ENCODE measurements at places on chromosomes 13 and 19. TPM values are rescaled to one million over a fixed set of nuclear protein-coding genes. Genes with fewer than 3 reads are reported as not detected.

The RPS5 gene
- total RNA-seq: 609 TPM

- no peak for DNase-seq
- no peaks in the 10 kb centered on the region for H3K36me3 ChIP-seq
- H3K27me3 ChIP-seq: no peaks in the 10 kb centered on the region
- no peaks in the 10 kb centered on the region for H3K4me1 ChIP-seq
- no peak overlapping the region for H3K4me3 ChIP-seq
Measured at GRCh38 chr13:44484562-44485138, 91.5 kb downstream of the TSC22D1 start.

The ZNF302 gene
- total RNA-seq: 37.3 TPM

GRCh38 chr13:105735281-105735680 lies 800.2 kb downstream of the EFNB2 start:
- H3K36me3 ChIP-seq: no peaks in the 10 kb centered on the region
- no peaks in the 10 kb centered on the region for H3K27me3 ChIP-seq
- no peaks in the 10 kb centered on the region for H3K4me1 ChIP-seq

The SPRY2 gene
- 48.9 TPM for total RNA-seq

The FAM174C gene
- total RNA-seq: 23.3 TPM

GRCh38 chr19:20612711-20613316 lies 47.2 kb upstream of the ZNF737 start:
- peak overlapping the region; percentile 50 for H3K27ac ChIP-seq
- no peaks in the 10 kb centered on the region for H3K27me3 ChIP-seq
- H3K4me1 ChIP-seq: no peaks in the 10 kb centered on the region
- no peaks in the 10 kb centered on the region for H3K36me3 ChIP-seq
- H3K4me3 ChIP-seq: peak overlapping the region; percentile 57

DNA sequence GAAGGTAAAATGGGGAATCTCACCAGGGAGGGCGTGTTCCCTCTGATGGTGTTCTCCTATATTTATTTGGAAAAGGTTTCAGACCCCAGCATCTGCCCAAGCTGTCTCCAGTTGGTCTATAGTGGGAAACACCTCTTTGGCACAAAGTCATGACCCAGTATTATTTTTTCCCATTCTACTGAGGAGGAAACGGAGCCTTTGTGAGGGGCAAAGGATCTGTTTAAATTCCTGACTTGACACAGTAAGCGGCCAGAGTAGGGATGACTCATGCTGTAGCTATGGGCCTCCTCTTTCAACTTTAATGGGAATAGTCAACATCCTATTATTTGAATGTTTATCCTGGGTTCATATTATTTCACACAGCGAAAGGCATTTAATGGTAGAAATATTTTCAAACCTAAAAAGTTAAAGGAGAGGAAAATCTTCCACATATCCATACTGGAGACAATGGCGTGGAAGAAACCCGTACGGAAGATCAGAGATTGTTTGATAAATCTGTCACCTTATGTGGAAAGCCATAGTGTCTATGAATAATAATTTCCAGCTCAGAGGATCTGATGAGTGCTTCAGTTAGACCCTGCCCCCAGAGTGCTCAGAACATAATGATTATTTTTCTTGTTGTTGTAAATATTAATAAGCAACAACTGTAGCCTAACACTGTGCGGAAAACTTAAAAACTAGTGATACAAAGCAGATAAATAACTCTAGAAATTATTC lies 126.0 kb downstream of the FOXO1 start:
- no peak overlapping the region for H3K4me3 ChIP-seq
- no peaks in the 10 kb centered on the region for H3K27me3 ChIP-seq
- H3K27ac ChIP-seq: peak overlapping the region; percentile 40

DNA sequence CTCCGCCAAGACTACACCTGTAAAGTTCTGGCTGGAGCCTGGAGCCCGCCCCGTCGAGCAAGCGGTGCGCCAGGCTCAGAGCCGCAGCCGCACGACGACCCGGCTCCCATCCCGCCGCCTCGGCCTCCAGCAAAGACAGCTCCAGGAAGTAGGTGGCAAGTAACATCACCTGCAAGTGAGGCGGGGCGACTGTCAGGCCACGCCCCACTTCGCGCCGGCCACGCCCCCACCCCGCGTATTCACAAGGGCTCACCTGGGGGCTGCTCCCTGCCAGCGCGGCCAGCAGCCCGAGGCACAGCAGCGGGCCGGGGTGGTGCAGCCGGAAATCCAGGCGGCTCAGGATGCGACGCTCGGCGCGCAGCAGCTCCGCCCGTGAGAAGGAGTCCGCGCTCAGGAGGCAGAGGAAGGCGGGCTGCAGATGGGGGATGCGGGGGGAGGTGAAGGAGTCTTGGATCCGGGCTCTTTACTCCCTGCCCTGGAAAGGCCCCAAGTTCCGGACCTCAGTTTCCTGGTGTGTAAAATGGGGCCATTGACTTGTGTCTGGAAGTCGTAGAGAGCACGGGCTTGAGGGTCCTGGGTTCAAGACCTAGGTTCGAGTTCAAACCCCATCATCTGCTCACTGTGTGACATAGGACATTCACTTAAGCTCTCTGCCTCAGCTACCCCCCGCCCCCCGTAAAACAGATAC lies 3.2 kb downstream of the CCNP start:
- H3K27me3 ChIP-seq: no peaks in the 10 kb centered on the region
- no peak overlapping the region for H3K27ac ChIP-seq
- H3K36me3 ChIP-seq: no peaks in the 10 kb centered on the region
- no peak overlapping the region for H3K4me3 ChIP-seq
- no peaks in the 10 kb centered on the region for H3K4me1 ChIP-seq

DNA sequence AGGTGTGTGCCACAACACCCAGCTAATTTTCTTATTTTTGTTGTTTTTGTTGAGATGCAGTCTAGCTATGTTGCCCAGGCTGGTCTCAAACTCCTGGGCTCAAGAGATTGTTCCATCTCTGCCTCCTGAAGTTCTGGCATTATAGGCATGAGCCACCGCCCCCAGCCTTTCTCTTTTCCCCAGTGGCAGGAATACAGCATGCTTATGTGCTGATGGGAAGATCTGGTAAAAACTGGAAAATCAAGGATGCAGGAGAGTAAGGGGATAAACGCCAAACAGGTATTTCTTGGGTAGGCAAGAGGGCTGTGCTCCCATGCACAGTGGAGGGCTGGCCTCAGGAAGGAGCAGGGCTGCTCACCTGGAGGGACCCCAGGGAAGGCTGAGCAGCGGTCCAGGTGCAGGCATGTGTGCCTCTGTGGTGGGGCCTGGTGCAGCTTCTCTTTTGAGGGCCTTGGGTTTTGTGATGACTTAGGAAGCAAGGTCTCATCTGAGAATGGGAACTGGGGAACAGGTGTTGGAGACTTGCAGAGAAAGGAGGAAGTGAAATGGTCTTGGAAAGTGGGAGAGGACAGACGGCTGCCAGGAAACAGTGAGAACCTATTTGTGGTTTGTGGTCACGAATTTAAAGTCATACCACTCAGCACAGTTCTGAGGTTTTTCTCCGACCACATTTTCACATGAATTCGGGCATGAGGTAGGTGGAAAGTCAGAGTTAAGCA lies 106.5 kb downstream of the TEX26 start:
- H3K4me3 ChIP-seq: no peak overlapping the region
- H3K36me3 ChIP-seq: no peaks in the 10 kb centered on the region
- H3K27me3 ChIP-seq: no peaks in the 10 kb centered on the region
- no peak for DNase-seq

DNA sequence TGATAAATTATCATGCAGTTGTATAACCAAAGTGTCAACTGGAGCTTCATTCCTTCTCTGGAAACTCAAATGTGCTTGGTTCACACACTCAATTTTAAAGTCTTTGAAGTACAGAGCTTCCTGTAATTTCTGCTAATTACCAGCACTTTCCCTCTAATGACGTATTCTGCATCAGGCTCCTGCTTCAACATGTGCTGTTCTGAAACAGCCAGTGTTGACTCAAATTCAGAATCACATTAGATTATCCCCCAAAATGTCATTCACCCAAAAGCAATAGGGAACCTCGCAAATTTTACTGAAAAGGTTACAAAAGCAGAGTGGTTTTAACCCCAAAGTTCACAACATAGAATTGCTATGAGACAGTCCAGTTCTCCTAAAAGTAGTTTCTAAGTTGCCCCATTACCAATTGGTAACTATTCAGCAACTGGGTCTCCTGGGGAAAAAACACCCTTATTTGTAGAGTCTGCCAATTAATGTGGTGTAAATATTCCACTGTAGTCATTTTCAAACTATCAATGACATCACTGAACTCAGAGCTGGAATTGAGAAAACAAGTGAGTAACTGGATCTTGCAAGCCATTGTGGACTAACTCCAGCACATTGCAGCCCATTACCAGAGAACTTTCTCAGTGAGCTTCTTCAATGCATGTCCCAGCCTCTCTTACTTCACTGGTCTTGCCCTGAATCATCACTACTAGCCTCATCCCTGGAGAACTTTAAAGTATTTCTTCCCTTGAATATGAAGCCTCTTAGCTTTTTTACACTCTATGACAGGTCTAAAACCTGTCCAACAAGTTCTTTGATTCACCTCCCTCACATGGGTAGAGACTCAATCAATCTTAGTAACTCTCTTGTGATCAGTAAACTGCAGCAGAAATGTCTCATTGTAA lies 955.4 kb downstream of the EFNB2 start:
- H3K36me3 ChIP-seq: no peaks in the 10 kb centered on the region
- no peak overlapping the region for H3K4me3 ChIP-seq
- no peak overlapping the region for H3K27ac ChIP-seq
- no peak for DNase-seq
- H3K27me3 ChIP-seq: no peaks in the 10 kb centered on the region
- no peaks in the 10 kb centered on the region for H3K4me1 ChIP-seq

The CASP14 gene
- not detected for total RNA-seq

DNA sequence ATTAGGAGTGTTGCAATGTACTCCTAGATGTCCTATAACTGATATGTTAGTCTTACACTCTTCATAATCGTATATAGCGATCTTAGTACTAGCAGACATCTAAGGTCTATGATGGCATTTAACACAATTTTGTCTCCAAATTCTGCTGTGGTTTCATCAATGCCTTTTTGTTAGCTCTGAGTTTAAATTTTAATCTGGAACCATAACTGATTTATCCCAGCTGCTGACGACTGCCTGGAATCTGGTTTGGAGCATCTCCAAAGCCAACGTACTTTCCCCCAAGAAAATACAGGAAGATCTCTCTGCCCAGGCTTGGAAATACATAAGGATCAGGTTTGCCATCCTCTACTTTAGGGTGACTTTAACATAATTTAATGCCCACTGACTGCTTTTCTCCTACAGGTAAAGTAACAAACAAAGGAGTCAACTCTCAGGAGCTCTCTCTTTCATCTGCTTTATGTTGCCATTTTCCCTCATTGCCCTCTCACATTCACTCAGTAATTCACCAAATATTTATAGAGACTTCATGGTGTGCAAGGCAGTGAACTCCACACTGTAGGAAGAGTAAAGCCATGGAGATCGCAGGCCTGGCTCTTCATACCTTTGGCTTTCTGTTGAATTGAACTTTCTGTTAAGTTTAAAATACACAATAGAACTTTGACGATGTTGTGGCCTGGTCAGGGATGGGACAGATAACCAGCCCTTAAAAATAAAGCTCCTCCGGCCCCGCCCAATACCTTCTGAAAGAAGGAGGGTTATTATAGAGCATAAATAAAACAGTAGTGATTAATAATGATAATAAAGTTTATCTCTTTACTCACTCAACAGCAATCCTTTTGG lies 23.3 kb upstream of the SPART start:
- no peaks in the 10 kb centered on the region for H3K27me3 ChIP-seq
- H3K4me1 ChIP-seq: no peaks in the 10 kb centered on the region
- DNase-seq: no peak
- H3K27ac ChIP-seq: no peak overlapping the region
- peaks cover 2% of the 10 kb centered on the region for H3K36me3 ChIP-seq

DNA sequence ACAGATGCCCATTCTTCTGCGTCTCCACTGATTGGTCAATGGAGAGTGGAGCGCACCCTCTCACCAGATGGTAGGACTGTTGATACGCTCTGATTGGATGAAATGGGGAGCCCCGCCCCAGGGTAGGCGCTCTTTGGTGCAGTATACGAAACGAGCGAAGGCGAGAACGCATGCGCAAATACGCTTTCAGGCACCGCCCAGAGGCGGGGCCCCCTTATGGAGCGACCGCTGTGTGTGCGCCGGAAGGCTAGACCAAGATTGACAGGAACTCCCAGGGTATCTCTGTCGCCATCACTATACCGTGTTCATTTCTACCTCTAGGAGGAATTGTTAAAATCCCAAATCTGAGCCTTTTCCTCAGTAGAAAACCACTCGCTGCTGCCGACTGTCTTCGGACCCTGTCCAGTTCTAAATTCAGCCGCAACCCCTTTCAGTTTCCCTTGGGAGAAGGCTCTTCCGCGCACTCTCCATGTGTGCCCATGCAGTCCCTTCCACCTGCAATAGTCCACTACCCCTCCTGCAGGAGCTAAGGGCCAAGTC lies 720 bp upstream of the HNRNPL start:
- no peaks in the 10 kb centered on the region for H3K27me3 ChIP-seq
- H3K36me3 ChIP-seq: peaks cover 4% of the 10 kb centered on the region
- DNase-seq: peak; percentile 99
- no peak overlapping the region for H3K4me3 ChIP-seq

The GAPDHS gene
- not detected for total RNA-seq

- H3K4me1 ChIP-seq: no peaks in the 10 kb centered on the region
- H3K27ac ChIP-seq: no peak overlapping the region
- peak; percentile 50 for DNase-seq
- no peaks in the 10 kb centered on the region for H3K27me3 ChIP-seq
Measured at GRCh38 chr13:113083402-113084061, 22.1 kb upstream of the F7 start.

GRCh38 chr19:40862785-40863184 lies 12.5 kb upstream of the CYP2A6 start:
- H3K27me3 ChIP-seq: no peaks in the 10 kb centered on the region
- DNase-seq: no peak
- no peak overlapping the region for H3K27ac ChIP-seq
- no peaks in the 10 kb centered on the region for H3K36me3 ChIP-seq

GRCh38 chr19:44662691-44663385 lies 8.4 kb upstream of the CEACAM19 start:
- no peaks in the 10 kb centered on the region for H3K27me3 ChIP-seq
- no peaks in the 10 kb centered on the region for H3K4me1 ChIP-seq

The ERICH6B gene
- not detected for total RNA-seq

The MAB21L1 gene
- total RNA-seq: 0.32 TPM

DNA sequence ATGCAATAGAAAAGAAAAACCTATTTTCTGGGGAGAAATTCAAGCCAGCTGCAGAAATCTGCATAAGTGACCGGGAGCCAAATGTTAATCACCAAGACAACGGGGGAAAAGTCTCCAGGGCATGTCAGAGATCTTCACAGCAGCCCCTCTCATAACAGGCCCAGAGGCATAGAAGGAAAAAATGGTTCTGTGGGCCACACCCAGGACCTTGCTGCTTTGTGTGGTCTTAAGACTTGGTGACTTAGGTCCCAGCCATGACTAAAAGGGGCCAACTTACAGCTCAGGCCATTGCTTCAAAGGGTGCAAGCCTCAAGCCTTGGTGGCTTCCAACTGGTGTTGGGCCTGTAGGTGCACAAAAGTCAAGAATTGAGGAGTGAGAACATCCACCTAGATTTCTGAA lies 2847.6 kb upstream of the PCDH20 start:
- H3K36me3 ChIP-seq: no peaks in the 10 kb centered on the region
- H3K4me3 ChIP-seq: no peak overlapping the region
- H3K4me1 ChIP-seq: no peaks in the 10 kb centered on the region
- H3K27me3 ChIP-seq: no peaks in the 10 kb centered on the region

DNA sequence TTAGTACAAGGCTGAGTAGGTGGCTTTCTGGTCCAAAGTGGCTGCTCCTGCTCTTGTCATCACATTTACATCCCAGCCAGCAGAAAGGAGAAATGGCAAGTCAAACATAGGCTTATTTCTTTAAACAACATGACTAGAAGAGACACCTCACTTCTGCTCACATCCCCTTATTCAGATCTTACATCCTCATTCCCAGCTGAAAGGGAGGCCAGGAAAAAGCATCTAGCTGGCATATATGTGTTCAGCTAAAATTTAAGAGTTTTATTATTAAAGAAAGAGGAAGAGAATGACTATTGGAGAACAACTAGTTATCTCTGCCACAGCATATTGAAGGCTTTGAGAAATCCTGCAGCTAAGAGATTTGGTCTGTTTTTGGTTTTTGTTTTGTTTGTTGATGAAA lies 34.1 kb downstream of the RGCC start:
- no peak for DNase-seq
- no peaks in the 10 kb centered on the region for H3K27me3 ChIP-seq
- peaks cover 4% of the 10 kb centered on the region for H3K4me1 ChIP-seq

Data from aorta (tissue), 5 donors.